ENCODE measurements at places on chromosomes 6 and 20.

DNA sequence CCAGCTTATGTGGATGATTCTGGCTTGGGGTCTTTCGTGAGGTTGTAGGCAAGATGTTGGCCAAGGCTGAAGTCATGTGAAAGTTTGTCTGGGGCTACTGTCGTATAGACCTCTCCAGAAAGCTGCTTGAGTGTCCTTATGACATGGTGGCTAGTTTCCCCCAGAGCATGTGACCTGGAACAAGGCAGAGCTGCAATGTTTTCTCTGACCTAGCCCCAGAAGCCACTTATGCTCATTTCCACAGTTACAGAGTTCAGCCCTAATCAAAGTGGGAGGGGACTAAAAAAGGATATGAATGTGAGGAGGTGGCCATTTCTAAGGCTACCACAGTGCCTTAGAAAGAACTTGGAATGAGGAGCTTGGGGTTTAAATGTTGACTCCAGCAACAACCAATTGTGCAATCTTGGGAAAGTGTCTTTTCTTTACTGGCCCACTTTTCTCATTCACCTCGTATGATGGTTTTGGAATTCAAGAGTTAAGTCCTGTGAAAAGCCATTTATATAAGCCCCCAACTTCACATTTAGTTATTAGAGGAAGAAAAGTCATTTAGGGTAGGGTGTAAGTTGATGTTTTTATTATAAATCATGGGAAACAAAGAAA is 5.9 kb upstream of the ASXL1 start:
- no peak for DNase-seq

DNA sequence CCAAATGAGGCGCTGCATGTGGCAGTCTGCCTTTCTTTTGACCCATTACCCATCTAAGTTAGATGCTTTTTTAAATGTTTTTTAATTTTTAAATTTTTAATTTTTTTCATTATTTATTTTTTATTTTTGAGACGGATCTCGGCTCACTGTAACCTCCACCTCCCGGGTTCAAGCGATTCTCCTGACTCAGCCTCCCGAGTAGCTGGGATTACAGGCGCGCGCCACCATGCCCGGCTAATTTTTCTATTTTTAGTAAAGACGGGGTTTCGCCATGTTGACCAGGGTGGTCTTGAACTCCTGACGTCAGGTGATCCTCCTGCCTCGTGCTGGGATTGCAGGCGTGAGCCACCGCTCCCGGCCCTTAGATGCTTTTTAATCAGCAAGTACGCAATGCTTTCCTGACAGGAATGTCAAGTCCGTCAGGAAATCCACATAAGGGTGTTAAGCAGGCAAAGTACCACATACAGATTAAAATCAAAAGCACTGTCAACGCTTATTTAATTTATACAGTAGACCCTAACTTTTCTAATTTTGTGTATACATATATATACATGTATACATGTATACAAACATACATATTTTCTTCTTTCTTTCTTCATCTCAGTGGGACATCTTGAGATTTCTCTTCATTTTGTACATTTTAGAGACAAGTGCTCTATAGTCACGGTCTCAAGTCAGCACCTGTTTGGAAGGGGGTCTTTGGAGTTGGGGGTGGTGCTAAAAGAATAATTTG is 995 bp upstream of the GSTA4 start:
- DNase-seq: no peak

GRCh38 chr6:51167468-51167867 is 348.8 kb downstream of the TFAP2B start:
- DNase-seq: no peak

- DNase-seq: no peak
Measured at GRCh38 chr6:123638865-123639264, 2.1 kb upstream of the TRDN start.

- DNase-seq: no peak
Measured at GRCh38 chr6:6256886-6257285, 63.6 kb downstream of the F13A1 start.
